Activated T-cell treated with anti-CD3 and anti-CD28 coated beads for 4 hours (primary cell): ENCODE measurements at places on chromosomes 4 and X.

- no peak for DNase-seq
Observed at GRCh38 chrX:67673741-67674274, 130.0 kb downstream of the AR start.

DNA sequence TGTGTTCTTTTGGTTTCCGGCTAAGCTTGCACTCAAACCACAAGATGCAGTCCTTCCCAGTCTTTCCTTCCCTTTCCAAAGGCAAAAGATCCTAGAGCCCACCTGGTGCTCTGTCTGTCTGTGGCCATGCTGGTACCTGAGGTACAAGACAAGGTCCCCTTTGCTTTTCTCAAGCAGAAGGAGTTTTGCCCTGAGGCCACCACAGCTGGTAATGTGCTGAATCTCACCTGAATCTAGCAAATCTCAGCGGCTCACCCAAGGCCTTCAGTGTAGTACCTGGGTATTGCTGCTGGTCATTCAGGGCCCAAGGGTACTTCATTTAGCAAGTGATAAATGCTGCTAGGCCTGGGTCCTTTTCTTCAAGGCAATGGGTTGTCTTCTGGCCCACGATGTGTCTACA, 20.5 kb upstream of the KLF8 start:
- no peak for DNase-seq

DNA sequence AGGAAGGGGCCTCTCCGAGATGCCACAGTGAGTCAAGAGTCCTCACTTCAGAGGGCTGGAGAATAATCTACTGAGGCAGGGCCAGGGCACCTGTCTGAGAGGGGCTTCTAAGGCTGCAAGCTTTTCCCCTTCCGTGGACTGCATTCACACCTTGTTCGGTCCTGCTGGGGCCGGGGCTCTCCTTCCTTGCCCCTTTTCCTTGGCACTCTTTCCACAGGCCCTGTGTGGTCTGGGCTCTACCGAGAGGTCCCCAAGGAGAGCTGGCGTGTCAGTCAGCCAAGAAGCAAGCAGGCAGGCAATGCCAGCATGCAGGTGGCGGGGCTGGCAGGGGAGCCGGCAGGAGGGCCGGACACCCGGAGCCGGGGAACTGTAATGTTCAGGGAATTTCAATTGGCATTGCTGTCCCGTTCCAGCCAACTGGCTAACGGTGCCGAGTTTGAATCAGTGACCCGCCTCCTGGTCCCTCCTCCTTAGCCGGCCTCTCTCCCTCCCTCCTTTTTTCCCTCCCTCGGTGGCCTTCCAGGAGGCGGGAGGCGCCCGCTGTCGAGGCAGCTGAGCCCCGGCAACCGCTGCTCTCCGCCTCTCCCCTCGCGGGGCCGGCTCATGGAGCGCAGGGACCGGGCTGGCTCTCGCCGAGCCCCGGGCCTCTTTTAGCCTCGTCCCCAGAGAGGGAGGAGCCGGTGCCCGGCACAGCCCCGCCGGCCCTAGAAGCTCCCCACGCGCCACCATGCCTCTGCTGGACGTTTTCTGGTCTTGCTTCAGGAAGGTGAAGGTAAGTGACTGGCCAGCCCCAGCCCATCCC, at the start of gene STARD8:
Gene STARD8 (plus strand): TSS at position 511 of the 802 bp plus-strand sequence. CDS start 217 bp downstream, at position 728.
- DNase-seq = no peak

GRCh38 chr4:118953276-118953675, 64.6 kb downstream of the SYNPO2 start:
- DNase-seq = no peak

GRCh38 chr4:185638548-185639301, 103.4 kb upstream of the PDLIM3 start:
- DNase-seq = no peak

- no peak for DNase-seq
Observed at GRCh38 chrX:65195621-65196020, 219.4 kb upstream of the ZC4H2 start.

DNA sequence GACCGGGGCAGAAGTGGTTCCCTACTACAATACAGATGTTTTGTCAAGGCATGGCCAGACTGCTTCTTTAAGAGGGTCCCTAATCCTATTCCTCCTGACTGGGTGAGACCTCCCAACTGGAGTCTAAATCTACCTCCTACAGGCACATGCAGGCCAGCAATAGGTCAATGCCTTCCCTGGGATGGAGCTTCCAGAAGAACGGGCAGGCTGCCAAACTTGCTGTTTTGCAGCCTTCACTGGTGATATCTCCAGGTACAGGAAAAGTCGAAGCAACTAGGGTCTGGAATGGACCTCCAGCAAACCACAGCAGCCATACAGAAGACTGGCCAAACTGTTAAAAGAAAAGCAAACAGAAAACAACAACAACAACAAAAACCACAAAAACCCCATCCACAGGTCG, 678.4 kb upstream of the DIAPH2 start:
- DNase-seq = no peak

DNA sequence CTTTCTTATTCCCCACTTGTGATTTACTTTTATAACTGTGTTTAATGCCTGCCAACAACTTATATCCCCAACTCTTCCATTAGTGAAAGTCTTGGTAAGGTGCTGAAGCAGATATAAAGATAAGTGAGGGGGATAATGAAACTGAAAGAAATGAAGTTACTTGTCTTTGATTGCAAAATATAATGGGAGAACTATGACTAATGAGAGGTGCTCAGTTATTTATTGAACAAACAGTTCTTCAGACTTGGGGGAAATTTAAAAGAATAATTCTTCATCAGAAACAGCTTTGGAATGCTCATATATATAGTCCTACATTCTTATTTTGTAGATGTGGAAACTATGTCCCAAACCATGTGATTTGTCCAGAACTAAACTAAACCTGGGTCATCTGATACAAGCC, 213.5 kb downstream of the TEX13A start:
- DNase-seq = no peak

- no peak for DNase-seq
Observed at GRCh38 chrX:70979136-70979762, 48.4 kb upstream of the SLC7A3 start.

- DNase-seq = no peak
Observed at GRCh38 chrX:69055193-69055592, 110.1 kb downstream of the PJA1 start.

DNA sequence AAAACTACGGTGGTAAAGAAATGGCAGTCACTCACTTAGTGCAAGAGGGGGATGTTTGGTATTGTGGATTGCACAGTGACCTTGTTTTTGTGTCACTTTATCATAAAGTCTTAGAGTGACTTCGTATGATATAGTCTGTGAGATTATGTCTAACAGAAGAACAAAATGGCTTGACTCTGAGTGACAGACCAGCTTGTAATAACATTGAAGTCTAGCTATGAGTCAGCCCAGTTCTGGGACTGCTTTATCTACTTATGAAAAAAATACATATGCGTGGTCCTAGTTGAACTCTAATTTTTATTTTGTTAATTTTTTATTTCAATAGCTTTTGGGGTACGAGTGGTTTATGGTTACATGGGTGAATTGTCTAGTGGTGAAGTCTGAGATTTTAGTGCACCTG, 20.0 kb downstream of the DCLK2 start:
- DNase-seq = no peak

DNA sequence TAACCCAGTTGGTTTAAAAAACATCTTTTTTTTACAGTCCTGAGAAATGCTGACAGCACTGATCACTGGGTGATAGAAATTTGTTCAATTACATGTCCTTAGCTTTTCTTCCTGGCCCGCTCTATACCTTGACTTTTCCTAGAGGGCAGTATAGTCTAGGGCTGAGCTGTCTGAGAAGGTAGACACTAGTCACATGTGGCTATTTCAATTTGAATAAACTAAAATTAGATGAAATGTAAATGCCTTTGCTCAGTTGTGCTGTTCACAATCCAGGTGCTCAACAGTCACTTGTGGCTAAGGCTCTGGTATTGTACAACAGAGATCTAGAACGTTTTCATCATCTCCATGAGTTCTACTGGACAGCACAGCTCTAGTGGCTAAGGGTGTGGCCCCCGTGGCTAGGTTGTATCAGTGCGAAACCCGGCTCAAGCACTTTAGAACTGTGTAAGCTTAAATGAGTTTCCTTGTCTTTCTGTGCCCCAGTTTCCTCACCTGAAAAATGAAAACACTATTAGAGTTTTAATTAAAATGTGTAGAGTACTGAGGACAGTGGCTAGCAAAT, 111.6 kb upstream of the WDR17 start:
- no peak for DNase-seq

DNA sequence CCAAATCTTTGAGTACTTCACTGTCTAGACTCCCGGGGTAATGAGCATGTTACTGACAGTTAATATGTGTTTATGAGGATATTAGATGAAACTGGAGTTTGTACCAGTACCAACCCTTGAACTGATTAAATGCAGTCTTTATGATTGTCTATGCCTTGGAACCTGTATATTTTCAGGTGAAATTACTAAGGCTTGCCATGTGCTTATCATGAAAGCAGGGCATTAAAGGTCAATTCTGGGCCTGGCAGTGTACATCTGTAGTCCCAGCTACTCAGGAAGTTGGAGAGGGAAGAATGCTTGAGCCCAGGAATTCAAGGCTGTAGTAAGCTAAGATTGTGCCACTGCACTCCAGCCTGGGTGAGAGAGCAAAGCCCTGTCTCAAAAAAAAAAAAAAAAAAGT, 27.6 kb downstream of the PHEX start:
- DNase-seq = no peak

DNA sequence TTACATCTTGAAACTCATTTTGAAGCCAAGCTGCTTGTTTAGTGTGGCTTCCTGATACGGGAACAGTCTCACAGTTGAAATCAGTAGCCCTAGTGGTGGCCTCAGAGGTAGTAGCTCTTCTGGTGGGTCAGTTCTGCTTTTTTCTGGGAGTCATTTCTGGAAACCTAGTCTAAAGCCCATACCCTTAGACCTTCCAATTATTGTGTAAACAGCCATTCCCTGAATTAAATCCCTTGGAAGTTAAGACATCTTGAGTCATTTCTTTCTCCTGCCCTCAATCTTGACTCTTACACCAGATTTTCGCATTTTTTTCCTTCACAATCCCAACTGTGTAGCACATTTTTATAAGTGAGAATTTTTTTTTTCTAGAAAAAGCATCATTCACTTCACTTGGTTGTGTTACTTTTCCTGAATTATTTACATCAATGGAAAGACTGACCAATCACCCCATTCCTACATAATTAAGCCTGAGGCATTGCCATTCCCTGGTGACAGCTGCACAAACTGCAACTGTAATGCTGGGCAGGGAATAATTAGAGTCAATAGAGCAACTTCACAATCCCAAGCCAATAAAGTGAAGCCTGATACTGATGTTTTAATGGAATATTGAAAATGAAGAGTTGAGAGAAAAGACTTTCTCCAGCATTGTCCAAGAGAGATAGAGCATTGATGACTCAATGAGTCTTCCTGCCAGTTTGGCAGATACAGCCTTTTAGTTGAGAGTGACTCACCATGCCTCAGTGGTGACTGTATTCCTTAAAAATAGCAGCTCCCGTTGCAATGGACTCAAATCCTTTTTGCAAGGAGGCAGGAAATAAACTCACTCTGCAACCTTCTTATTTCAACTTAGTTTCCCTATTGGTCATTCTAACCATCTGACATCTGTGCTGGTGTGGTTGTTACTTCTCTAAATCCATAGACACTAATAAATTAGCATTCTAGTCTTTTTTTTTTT, 13.0 kb upstream of the SEPSECS start:
- no peak for DNase-seq

DNA sequence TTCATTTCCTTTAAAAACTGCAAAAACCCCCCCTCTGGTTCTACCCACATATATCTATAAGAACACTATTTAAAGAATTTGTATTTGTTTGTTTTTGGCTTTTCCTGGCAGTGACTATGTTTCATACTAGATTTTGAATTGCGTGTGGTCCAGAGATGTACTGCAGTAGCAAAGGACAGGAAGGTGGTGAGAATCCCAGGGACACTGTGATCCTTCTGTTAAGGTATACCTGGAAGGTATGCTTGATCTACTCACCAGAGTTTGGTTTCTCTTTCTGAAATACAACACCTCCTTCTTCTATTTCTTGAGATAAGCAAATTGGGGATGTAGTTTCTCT, 129.6 kb upstream of the RASGEF1B start:
- DNase-seq = no peak

- DNase-seq = no peak
Observed at GRCh38 chr4:184402740-184403383, 71.5 kb downstream of the IRF2 start.
